ENCODE measurements at places on chromosomes 2 and 18.

DNA sequence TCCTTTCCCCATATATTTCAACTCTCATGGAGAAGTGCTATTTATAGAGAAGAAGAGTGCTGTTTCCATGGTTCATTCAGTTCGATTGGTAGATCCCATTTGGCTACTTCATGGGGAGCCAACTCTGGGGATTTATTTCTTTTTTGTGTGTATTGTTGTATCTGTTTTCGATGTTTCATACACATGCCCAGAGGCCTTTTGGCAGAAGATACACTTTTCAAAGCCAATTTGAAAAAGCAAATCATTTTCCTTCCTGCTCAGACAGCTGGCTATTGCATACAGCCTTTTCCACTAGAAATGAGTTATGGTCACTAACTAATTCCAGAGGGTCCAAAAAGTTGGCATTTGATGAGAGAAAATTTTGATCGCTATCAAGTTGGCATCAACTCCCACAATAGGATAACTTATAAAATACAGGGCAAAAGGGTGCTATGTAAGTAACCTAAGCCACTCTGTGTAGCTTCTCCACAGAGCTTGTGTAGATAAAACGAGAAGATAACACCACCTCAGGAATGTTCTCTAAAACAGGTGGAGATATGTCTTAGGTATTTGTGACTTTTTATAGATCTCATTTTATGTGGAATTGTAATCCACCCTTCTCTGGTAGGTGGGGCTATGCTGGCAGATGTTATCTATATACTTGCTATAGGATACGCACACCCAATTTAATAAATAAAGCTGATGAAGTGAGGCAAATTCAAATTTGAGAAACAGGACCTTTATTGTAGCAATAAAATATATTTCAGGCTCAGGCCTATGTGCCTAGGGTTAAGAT, 798.5 kb downstream of the SATB2 start:
- DNase-seq: no peak

DNA sequence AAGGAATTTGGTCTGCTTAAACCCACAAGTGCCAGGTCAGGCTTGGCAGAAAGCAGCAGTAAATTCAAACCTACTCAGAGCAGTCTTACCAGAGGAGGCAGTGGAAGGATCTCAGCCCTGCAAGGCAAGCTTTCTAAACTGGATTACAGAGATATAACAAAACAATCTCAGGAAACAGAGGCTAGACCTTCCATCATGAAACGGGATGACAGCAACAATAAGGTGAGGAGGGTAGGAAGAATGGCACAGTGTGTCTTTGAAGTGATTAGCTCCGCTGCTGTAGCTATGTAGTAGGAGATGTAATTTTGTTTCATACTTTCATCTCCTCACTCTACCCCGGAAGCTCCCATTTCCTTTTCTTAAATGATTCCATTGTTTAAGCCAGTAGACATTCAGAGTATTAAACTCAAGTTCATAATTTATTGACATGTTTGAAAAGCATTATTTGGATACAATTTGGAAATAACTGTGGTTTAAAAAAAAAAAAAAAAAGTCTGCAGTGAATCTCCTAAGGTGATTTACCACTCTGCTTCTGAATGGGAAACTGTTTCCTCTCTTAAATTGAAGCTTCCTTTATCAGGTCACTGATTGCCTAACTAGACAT, 29.4 kb upstream of the DYSF start:
- no peak for DNase-seq

DNA sequence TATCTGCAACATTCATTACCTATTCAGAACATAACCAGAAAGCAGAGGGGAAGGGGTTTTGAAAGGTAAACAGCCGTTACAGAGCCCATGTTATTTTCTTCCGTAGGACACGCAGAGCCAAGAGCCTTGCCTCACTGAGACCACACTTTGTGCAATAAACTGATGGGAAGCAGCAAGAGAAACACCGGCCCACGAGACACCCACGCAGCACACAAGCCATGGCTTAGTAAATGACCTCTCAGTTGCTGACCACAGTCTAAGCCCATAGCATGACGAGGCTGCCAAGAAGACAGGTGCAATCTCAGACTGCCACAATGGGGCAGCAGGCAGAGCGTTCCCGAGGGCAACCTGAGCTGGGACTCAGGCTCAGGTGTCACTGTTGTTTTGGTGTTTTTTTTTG, 59.6 kb downstream of the CABYR start:
- DNase-seq: no peak

GRCh38 chr2:128724547-128724946, 405.9 kb upstream of the HS6ST1 start:
- DNase-seq: no peak

- no peak for DNase-seq
Measured at GRCh38 chr2:241857041-241857541, 1.6 kb downstream of the PDCD1 start.

DNA sequence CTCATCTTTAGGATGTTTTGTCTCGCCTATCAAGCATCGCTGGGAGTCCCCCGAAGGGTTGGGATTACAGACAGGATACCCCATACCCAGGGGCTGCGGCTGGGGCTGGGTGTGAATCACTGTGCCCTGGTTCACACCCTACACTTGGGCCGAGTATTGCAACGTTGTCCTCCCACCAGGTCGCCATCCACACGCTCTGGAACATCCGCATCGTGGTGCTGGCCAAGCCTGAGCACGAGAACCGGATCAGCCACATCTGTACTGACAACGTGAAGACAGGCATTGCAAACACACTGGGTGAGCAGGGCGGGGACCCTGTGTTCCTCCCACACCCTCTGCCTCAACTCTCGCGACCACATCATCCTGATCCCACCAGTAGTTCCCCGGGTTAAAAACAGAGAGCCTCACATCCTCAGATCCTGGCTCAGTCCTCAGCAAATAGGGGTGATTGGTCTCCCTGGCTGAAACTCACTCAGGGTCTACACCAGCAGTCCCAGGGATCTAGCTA, 87.3 kb upstream of the ATG16L1 start:
- no peak for DNase-seq

DNA sequence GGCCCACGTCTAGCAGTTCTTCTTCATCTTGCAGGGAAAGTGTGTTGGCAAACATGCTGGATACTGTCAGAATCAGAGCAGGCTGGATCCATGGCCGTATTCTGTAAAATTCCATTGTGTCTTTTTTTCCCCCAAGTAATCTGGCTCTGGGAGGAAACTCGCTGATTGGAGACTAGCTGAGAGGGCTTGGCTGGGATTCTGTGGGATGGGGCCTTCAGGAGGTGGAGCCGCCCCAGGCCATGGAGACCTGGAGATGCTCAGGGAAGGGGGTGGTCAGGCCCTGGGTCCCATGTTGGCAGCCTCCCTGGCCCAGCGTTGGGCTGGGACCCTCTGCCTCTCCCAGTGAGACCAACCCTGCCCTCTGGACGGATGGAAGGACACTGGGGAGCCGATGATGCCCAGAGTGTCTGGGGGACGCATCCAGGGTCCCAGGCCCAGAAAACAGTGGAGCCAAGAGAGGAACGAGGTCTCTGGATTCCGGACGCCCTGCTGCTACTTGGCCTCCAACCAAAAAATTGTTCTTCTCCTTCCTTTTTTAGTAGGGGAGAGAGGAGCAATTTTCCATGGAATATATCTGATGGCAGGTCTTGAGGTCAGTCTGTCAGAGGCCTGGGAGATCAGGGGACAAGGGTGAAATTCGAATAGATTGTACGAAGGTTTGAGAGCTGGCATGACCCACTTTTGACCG, 114.5 kb downstream of the AGAP1 start:
- DNase-seq: no peak

DNA sequence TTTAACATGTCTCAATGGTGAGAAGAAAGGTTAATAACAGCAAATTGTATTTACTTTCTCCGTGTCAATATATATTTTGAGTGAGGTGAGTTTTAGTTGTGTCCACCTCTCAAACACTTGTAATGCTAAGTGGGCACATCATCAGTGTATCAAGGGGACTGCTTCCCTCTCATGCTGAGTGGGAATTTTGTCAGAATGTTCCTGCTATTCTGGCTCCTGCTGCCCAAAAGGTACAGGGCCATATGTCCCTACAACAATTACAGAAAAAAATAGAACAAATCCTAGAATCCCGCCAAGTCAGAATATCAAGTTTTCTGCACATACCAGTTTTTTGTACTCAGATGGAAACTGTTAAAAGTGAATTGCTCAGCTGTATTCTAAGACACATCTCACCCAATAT, 5.4 kb upstream of the CERKL start:
- no peak for DNase-seq

DNA sequence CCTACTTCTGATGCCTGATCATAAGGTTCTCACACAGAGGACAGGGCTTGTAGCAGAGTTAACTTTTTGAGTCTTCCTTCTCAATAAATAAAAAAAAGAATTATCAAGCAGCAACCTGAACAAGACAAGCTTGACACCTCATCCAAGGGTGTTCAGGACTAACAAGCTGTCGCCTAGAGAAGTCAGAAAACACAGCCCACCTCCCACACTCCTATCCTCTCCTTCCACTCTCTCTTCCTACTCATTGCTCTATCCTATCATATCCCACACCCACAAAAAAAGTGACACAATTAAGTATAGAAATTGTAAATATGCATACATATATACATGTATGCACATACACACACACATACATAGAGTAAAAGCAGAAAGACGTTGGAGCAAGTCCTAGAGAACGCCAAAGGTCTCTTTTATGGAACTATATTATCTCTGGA, 5.4 kb downstream of the NBAS start:
- DNase-seq: no peak

- no peak for DNase-seq
Measured at GRCh38 chr2:146038014-146038413, 1518.1 kb upstream of the ZEB2 start.
